ENCODE measurements at places on chromosomes 11 and 22. TPM values are rescaled to one million over a fixed set of nuclear protein-coding genes. Genes with fewer than 3 reads are reported as not detected.

- H3K36me3 ChIP-seq, result peaks cover 71% of the 10 kb centered on the region
- H3K27me3 ChIP-seq, result no peaks in the 10 kb centered on the region
- peak overlapping the region; percentile 77 for H3K4me3 ChIP-seq
Measured at GRCh38 chr22:37309211-37310074, 27.1 kb downstream of the CYTH4 start.

DNA sequence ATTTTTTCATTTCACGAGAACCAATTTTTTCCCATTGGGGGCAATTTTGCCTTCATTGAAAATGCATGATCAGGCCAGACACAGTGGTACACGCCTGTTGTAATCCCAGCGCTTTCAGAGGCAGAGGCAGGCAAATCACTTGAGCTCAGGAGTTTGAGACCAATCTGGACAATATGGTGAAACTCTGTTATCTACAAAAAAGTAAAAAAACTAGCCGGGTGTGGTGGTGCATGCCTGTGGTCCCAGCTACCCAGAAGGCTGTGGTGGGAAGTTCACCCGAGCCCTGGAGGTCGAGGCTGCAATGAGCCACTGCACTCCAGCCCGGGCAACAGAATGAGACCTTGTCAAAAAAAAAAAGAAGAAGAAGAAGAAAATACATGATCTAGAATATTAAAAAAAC lies 19.2 kb upstream of the UPK3A start:
- H3K36me3 ChIP-seq, result peaks cover 3% of the 10 kb centered on the region
- H3K27ac ChIP-seq, result no peak overlapping the region
- peaks cover 46% of the 10 kb centered on the region for H3K27me3 ChIP-seq
- no peak for DNase-seq

GRCh38 chr11:132504501-132505041 lies 1027.7 kb downstream of the OPCML start:
- no peak overlapping the region for H3K27ac ChIP-seq
- DNase-seq, result no peak
- H3K4me3 ChIP-seq, result no peak overlapping the region
- H3K36me3 ChIP-seq, result no peaks in the 10 kb centered on the region

DNA sequence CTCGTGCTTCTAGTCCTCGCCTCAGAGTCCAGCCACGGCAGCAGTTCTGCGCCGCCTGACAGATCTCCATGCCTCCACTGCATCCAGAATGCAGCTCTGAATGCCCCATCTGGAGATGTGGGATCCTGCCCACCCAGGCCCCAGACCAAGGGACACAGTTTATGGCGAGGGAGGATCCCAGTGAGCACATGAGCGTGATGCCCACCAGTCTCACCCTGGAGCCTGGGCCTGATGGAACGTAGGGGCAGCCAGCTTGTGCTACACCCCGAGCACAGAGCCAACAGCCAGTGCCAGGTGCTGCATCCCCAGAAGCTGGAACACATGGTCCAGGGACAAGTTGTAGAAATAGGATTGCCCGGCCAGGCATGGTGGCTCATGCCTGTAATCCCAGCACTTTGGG lies 10.4 kb downstream of the IGLL1 start:
- H3K27ac ChIP-seq, result no peak overlapping the region
- H3K27me3 ChIP-seq, result peaks cover 22% of the 10 kb centered on the region
- H3K4me1 ChIP-seq, result peaks cover 5% of the 10 kb centered on the region
- H3K36me3 ChIP-seq, result no peaks in the 10 kb centered on the region

GRCh38 chr11:66002648-66003225 lies 434 bp downstream of the BANF1 start:
- H3K36me3 ChIP-seq, result peaks cover 55% of the 10 kb centered on the region
- no peak for DNase-seq
- H3K4me3 ChIP-seq, result peak overlapping the region; percentile 100
- H3K27me3 ChIP-seq, result no peaks in the 10 kb centered on the region

- no peak overlapping the region for H3K4me3 ChIP-seq
- peaks cover under 1% of the 10 kb centered on the region for H3K4me1 ChIP-seq
- peaks cover 5% of the 10 kb centered on the region for H3K27me3 ChIP-seq
Measured at GRCh38 chr11:45388472-45388871, 102.3 kb upstream of the SYT13 start.

Gene GPHA2
- total RNA-seq, result not detected

DNA sequence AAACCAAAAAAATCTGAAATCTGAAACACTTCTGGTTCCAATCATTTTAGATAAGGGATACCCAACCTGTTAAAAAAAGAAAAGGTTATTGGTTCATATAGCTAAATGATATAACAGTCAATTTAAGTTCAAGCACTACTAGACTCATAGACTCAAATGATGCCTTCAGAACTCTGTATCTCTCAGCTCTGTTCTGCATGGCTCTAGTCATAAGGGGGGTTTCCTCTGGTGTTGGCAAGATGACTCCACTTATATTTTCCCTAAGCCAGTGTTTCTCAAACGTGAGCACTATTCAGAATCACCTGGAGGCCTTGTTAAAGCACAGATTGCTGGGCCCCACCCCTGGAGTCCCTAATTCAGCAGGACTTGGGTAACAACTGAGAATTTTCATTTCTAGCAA lies 11.5 kb upstream of the RRAS2 start:
- H3K4me1 ChIP-seq, result peaks cover 48% of the 10 kb centered on the region
- H3K4me3 ChIP-seq, result no peak overlapping the region
- no peak for DNase-seq
- no peak overlapping the region for H3K27ac ChIP-seq
- H3K36me3 ChIP-seq, result no peaks in the 10 kb centered on the region

GRCh38 chr11:47176328-47177228 lies at the start of gene ARFGAP2:
Gene ARFGAP2 (minus strand): TSS chr11:47176879. CDS start chr11:47176853, 26 bp downstream.
- H3K27me3 ChIP-seq, result no peaks in the 10 kb centered on the region
- DNase-seq, result peak; percentile 99
- peaks cover 20% of the 10 kb centered on the region for H3K36me3 ChIP-seq

DNA sequence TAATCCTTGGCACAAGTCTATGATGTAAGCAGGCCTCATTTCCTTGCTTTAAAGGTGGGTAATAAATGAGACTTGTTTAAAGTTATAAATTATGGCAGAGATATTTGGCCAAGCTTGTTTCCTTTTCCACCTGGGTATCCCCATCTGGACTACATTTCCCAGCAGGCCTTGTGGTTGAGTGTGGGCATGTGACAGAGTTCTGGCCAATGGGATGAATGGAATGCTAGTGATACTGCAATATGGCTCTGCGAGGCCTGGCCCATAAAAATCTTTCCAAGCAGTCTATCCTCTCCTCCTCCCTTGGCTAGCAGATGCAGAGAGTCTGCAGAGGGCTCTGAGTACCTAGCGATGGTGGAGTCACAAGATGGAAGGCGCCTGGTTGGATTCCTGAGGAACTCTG lies 102.5 kb downstream of the TIMP3 start:
- H3K36me3 ChIP-seq, result no peaks in the 10 kb centered on the region
- H3K4me1 ChIP-seq, result no peaks in the 10 kb centered on the region
- no peak overlapping the region for H3K4me3 ChIP-seq
- H3K27ac ChIP-seq, result no peak overlapping the region
- no peaks in the 10 kb centered on the region for H3K27me3 ChIP-seq

- no peak overlapping the region for H3K27ac ChIP-seq
- H3K4me1 ChIP-seq, result no peaks in the 10 kb centered on the region
- H3K4me3 ChIP-seq, result no peak overlapping the region
- no peaks in the 10 kb centered on the region for H3K27me3 ChIP-seq
- H3K36me3 ChIP-seq, result no peaks in the 10 kb centered on the region
Measured at GRCh38 chr11:115721296-115721995, 217.2 kb upstream of the CADM1 start.

DNA sequence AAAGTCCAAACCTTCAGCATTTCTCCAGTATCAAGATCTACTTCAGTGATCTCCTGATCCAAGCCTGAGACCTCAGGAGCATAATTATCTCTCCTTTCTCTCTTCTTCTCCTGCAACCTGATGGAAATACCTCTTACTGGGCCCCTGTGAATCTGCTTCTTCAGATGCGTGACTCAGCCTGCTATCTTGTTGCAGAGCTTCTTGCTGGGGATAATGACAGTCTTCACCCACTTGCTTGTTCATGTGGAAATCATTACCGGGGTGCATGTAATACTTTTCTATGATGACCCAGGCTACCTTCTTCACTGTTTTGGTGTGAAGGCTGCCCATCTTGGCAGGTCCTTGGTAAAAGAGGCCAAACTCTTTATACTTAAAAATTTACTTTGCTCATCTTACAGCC lies 140.0 kb upstream of the POU2AF2 start:
- no peaks in the 10 kb centered on the region for H3K4me1 ChIP-seq
- no peaks in the 10 kb centered on the region for H3K36me3 ChIP-seq
- no peak overlapping the region for H3K4me3 ChIP-seq
- H3K27ac ChIP-seq, result no peak overlapping the region
- peaks cover 26% of the 10 kb centered on the region for H3K27me3 ChIP-seq
- DNase-seq, result no peak

DNA sequence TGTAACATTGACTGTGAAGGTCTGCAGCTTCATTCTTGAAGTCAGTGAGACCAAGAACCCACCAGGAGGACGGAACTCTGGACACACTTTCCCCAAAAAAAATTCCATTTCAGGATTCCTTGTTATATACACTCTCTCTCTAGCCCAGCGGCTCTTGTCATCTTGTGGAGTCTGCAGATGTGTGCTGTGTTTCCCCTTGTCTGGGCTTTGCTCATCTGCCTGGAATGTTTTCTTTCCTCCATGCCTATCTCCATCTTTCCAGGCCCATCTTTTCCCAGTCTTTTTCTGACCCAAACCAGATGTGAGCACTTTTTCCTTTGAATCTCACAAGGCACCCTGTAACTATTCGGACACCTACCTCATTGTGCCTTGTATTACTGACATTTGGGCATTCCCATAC lies 5.1 kb upstream of the DRG1 start:
- H3K27me3 ChIP-seq, result peaks cover 5% of the 10 kb centered on the region
- no peaks in the 10 kb centered on the region for H3K36me3 ChIP-seq
- DNase-seq, result no peak
- peaks cover 2% of the 10 kb centered on the region for H3K4me1 ChIP-seq

DNA sequence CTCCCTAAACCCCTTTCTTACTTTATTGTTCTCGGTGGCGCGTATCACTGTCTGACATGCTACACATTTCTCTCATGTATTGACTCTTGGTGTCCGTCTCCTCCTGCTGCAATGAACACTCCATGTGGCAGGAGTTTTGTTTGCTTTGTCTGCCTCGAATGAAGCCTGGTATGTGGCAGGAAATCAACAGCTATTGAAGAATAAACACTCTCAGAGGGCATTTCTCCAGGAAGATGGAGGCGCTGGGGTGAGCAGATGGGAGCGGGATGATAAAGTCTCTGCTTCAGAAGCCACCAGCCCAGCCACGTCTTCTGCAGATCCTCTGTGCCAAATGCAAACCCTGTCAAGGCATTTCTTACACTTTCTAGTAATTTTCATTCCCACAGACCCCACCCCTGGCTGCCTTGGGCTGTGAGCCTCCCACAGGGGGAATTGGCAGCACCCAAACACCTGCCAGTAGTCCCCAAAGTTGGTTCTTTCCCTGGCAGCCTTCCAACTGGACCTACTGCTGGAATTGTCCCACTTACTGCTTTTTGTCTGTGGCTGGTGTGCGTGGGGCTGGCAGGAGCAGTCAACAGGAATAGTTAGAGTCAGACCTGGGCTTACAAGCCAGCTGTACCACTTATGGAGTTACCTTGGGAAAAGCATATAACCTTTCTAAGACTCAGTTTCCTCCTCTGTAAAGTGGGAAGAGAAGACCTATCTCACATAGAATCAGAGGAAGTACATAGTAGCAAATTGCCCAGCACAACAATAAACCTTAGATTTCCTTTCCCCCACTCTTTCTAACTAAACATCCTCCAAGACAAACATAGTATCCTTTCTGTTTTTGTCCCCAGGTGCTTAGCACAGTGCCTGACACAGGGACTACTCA lies 13.3 kb upstream of the IL10RA start:
- H3K27me3 ChIP-seq, result no peaks in the 10 kb centered on the region
- H3K4me3 ChIP-seq, result peak overlapping the region; percentile 21
- H3K36me3 ChIP-seq, result peaks cover 31% of the 10 kb centered on the region
- DNase-seq, result no peak
- peak overlapping the region; percentile 34 for H3K27ac ChIP-seq

DNA sequence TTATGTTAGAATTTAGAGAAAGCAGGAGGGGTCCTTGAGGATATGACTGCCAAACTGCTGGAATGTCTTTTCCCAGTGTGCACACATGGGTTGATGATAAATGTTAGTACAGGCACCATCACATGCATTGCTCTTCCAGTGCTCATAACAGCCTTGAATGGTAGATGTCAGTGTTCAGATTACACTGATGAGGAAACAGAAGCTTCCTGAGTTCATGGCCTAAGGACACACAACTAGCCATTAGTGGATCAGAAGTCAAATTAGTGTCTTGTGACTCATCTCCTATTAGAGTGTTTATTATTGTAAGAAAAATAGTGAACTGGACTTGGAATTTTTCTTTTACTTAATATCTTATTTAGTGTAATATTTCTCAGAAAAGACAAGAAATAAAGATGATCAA lies 241.5 kb downstream of the DDX10 start:
- DNase-seq, result no peak
- no peak overlapping the region for H3K27ac ChIP-seq
- no peaks in the 10 kb centered on the region for H3K36me3 ChIP-seq
- no peak overlapping the region for H3K4me3 ChIP-seq
- H3K27me3 ChIP-seq, result no peaks in the 10 kb centered on the region
- H3K4me1 ChIP-seq, result no peaks in the 10 kb centered on the region

GRCh38 chr22:42001121-42001520 lies 2.5 kb downstream of the WBP2NL start:
- H3K4me3 ChIP-seq, result no peak overlapping the region
- H3K36me3 ChIP-seq, result peaks cover 20% of the 10 kb centered on the region
- no peak for DNase-seq
- peaks cover 24% of the 10 kb centered on the region for H3K4me1 ChIP-seq

- peaks cover 2% of the 10 kb centered on the region for H3K27me3 ChIP-seq
- no peaks in the 10 kb centered on the region for H3K36me3 ChIP-seq
- H3K4me1 ChIP-seq, result peaks cover 6% of the 10 kb centered on the region
- H3K27ac ChIP-seq, result no peak overlapping the region
- H3K4me3 ChIP-seq, result no peak overlapping the region
Measured at GRCh38 chr22:31140746-31141145, 438 bp upstream of the PLA2G3 start.
